ENCODE measurements at places on chromosomes 2 and 18.

DNA sequence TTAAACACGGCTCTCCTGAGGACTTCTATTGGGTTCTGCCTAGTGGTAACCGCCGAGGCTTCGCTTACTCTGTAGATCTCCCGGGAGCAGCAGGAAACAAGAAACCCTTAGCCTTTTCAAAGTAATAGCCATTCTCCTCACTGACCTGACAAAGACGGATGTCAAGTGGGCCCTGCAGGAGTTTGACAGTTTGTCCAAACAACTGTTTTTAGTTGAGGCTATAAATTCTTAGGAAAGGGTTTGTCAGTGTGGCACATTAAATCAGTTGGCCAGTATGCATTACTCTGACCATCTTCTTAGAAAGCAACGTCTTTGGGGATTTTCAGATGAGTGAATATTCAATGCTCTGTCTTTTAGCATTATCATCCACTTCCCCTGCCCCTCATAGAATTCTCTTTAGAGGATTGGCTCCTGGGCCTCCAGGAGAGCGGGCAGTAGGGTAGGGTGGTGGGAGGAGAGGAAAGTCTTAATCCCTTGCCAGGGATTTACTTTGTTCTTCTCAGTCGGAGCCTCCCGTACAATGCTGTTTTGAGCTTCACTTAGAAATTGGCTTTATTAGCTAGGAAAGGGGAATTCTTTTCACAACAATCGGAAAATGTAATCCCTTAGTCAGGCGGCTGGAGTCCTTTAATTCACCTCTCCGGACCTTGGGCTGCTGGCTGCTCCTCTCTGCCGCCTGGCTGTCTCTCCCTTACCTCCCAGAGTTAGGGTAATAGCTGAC is 13.3 kb upstream of the C18orf32 start:
- no peak for DNase-seq

- DNase-seq: no peak
These were observed 28.0 kb downstream of the MAL start for GRCh38 chr2:95053543-95053942.

DNA sequence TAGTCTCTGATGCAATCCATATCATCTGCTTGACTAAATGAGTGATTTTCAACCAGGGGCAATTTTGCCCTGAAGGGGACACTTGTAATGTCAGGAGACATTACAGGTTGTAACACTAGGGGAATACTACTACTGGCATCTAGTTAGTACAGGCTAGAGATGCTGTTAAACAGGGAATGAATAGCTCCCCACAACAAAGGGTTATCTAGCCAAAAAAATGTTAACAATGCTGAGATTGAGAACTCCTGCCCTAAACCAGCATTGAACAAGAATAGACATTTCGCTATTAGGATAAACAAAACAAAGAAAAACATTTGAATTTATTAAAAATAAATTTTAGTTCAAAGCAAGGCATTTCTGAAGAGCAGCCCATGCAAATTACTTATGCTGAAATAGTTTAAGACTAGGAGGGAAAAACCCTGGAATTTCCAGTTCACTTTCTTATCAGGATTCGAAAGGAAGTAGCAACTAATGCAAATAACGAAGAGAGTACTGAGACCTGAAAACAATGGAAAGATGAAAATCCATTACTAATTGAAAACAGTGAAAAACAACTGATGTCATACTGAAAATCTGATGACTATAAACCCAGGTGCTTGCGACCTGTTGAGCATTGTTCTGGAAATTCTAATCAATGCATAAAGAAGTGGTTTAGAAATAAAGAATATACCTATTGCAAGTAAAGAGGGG is 53.1 kb downstream of the CAB39 start:
- no peak for DNase-seq

DNA sequence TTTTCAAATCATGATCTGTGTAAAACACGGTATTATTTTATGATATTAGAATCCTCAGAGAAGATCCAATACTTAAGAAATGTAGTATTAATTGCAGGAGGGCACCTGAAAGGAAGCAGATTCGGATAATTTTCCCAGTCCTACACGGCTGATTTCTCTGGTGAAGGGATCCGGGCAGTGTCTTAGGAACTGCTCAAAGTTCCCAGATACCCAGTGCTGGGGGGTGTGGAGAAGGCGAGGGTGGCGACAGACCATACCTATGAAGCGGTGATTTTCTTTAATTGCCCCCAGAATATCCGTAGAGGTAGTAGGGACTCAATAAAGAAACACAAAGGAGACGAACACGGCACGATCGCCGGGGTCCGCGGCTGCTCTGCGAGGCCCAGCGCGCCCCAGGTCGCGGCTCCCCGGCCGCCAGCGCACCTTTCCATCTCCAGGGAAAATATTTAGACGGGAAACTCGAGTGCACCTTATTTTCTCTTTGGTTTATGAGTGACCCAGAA is 1.4 kb upstream of the SOX11 start:
- no peak for DNase-seq

DNA sequence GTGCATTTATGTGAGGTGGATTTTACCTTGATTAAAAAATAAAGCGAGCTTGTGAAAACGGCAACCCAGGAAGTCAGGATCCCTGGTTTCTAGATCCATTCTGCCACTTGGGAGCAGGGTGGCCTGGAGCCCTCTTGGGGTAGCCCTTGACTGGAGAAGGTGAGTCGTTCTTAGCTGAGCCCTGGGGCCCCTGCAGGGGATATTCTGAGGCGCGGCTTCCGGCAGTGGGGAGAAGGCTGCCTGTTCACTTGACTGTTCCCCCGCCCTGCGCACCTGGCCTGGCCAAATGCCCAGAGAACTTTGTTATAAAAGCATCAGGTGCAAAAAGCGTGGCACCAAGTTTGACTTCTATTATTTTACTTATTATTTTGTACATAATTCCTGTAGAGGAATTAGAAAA is 221.9 kb downstream of the DYSF start:
- DNase-seq: no peak

Measured in activated CD8-positive, alpha-beta memory T cell treated with anti-CD3 and anti-CD28 coated beads for 48 hours (primary cell).